IMR-90 (cell line): ENCODE measurements at places on chromosomes 5 and 9. TPM values are rescaled to one million over a fixed set of nuclear protein-coding genes. Genes with fewer than 3 reads are reported as not detected.

SREK1 gene
- 36.2 and 80.0 TPM in 2 replicates for total RNA-seq

PCDHA10 gene
- total RNA-seq: under 0.01 TPM in 2 replicates

SLCO6A1 gene
- total RNA-seq: not detected in 2 replicates

EXD3 gene
- 1.1 and 1.7 TPM in 2 replicates for total RNA-seq

SKP2 gene
- total RNA-seq: 72.5 and 92.1 TPM in 2 replicates

GPR21 gene
- 0.28 and 0.90 TPM in 2 replicates for total RNA-seq
